ENCODE measurements at places on chromosomes 2 and 18.

GRCh38 chr2:179898873-179899272 is 37.5 kb upstream of the ZNF385B start:
- DNase-seq: no peak

GRCh38 chr2:21966139-21966538 is 842.4 kb downstream of the TDRD15 start:
- no peak for DNase-seq

DNA sequence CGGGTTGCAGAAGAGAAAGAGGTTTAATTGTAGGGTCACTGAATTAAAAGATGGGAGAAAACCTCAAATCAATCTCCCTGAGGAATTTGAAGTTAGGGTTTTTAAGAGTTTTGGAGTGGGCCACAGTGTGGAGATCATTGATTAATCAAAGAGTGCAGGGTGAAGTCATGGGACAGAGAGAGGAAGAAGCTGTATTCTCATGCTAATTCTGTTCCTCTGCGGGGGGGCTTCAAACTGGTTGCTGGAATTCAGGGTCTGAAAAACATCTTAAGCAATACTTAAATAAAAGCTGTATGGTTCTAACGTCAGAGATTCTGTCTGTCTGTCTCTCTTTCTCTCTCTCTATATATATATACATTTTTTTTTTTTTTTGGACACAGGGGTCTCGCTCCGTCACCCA is 169.8 kb upstream of the SPATS2L start:
- no peak for DNase-seq

DNA sequence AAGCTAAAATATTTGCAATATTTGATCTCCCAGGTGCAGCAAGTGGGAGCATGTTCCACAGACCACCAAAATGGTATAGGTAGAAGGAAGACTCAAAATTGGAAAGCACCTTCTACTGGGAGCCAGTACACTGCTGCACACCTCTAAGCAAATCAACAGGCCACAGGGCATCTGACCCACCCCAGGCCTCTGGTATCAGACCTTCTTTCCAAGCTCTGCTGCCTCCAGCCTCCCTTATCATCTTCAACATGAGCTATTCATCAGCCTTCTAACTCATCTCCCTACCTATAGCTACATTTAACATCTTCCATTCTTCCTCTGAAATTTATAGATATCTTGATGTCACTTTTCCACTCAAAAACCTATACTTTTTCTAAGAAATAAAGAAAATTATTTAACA is 294.8 kb downstream of the ZEB2 start:
- no peak for DNase-seq

DNA sequence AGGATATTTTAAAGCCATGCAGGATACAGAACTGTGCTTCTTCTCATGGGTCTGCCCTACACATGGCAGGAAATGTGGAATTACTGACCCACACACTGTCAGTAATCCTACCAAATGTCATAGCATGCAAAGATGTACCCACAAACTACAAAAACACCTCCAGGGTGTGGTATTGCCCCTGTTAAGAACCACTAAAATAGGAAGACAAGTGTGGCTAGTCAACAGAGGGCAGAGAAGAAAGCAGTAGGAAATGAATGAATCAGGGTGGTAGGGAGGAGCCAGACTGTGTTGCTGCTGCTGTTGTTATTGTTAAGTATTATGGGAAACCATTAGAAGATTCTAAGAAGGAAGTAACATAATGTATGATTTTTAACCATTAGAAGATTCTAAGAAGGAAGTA is 556.7 kb upstream of the ACVR2A start:
- no peak for DNase-seq

DNA sequence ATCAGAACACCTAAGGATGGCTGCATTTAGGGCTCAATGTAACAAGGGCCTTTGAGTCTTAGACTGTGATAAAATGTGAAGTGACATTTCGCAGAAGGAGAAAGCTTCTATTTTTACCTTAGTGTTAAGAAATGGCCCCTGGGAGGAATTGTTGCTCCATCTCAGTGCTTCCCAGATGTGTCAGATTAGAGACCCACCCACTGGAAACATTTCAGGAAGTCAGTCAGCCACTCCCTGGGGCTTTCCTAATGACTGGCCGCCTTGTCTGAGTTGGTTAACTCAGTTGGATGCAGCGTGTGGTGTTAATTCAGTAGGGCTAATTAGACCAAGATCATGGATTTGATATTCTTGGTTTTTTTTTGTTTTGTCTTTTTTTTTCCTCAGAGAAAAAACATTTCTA is 355.9 kb downstream of the PIK3C3 start:
- no peak for DNase-seq

- DNase-seq: no peak
Measured at GRCh38 chr2:40096360-40096759, 317.3 kb upstream of the THUMPD2 start.

- DNase-seq: no peak
Measured at GRCh38 chr18:57149051-57149450, 2.2 kb downstream of the BOD1L2 start.

DNA sequence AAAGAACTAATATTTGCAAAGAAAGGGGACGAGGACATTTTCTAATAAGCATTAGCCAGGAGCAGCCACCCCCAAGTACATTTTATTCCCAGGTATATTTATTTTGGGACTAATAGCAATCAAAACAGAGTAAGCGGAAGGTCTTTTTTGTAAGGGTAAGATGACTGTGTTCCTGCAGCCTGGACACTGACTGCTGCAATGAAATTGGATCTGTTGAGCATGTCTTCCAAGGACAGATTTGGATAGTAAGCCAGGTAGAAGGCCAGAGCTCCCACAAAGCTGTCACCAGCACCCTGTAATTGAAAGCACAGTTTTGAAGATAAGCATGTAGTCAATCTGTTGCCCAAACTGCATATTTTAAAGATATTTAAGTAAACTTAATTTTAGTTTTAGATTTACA is 10.0 kb downstream of the MRPL33 start:
- no peak for DNase-seq

DNA sequence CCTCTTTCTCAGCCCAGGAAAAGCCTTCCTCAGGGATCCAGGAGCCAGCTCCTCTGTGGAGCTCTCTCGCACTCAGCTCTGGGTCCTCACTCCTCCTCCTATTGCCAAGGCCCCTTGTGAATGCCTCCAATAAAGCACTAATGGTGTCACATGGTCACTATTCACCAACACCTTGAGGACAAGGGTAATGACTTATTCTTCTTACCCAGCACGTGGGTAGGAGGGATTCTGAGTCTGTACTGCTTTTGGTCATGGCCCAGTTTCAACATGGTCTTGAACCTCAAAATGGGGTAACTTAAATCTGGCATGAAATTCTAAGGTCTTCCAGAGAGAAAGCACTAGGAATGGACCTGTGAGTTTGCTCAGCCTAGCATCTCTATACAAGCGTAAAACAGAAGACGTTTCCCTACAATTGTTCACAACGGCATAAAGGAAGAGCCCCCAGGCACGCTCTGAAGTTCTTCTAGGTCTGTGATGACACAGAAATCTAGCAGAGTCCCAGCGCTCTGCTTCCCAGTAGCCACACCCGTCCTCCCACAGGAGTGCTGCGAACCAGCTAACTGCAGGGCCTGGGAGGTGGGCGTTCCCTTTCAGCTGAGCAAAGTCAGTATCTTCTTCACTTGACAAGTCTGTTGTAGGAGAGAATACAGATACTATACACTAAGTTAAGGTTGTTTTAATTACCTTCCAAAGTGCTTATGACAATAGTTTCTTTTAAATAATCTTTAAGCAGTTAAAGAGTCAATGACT is 14.6 kb upstream of the KIDINS220 start:
- no peak for DNase-seq

DNA sequence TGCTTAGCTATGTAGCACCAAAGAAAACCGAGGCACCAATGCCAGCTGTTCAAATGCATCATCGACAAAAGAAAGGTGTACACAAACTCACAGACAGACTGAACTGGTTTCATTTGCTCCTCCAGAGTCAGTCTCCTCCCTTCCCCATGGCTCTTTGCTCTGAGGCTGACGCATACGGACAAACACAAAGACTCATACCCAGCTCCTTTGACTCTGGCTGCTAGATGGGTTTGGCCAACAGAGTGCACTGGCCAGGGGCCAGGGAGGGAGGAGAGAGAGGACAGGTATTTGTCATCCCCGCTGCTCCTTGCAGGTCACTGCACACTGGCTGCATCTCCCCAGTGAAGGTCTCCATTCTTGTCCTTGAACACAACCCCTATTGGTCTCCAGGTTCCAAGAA is 40.7 kb downstream of the DNER start:
- no peak for DNase-seq

DNA sequence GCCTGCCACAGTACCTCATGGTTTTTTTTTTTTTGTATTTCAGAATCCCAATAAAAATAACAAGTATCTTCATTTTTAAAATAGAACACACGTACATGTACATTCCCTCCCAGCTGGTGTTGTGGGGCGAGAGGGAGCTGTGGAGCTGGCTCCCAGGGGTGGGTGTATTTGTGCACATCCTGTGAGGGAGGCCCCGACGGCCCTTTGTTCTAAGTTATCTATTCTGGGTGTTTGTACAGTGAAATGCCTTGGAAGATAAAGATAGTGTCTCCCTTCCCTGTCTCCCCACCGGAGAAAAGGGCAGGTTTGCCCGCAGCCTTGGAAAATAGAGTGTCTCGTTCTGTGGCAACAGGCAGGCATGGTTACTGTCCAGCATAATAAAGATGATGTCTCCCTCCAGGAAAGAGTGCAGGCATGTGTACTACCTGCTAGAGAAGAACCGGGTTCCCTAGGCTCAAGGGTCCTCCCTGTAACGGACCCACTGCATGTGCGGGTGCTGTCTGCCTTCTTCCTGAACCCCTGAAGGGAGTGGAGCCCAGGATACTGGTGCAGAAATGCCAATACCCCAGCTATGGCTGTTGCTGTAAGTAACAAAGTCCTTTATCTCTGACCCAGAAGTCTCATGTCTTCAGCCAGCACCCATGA is 12.1 kb upstream of the ALLC start:
- no peak for DNase-seq

- DNase-seq: no peak
Measured at GRCh38 chr2:129061069-129061768, 742.6 kb upstream of the HS6ST1 start.

DNA sequence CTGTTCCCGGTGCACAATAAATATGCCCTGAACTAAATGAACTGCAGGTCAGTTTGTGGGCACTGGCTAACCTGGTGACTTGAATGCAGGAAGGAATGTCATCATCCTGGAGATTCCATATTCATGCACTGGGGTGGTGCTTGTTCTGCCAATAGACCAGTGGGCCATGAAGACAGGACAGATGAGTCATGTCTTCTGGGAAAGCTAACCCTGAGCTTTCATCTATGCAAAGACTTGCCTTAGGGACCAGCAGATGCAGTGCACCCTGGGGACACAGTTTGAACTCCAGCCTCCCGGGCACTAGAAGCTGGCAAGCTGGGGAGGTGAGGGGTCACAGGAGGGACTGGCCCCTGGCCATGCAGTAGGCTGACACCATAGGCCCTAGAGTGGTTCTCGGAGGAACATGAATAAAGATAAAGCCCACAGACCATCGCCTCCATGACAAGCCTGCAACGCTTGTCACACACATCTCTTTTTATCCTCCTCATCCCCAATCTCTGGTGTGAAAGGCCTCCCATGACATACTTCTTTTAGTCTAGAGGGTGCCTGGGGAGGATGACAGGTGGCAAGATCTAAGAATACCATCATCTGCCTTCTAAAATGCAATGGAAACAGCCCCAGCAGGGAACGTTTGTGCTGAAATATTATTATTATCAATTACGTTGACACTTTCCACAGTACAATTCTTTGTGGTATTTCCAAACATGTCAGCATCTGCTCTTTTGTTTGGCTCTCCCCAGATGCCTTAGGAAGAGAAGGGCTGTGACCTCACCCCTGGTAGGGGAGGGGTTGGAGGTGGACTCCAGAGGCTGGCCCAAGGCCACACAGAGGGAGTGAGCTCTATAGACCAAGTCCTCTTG is 267.4 kb upstream of the RAB6C start:
- no peak for DNase-seq

GRCh38 chr2:117794668-117795067 is 19.8 kb upstream of the DDX18 start:
- no peak for DNase-seq

- DNase-seq: no peak
Measured at GRCh38 chr2:206585335-206585734, 57.0 kb upstream of the FAM237A start.

GRCh38 chr2:138708682-138709241 is 71.4 kb downstream of the NXPH2 start:
- DNase-seq: no peak

GRCh38 chr2:31944828-31945571 is 65.8 kb downstream of the MEMO1 start:
- DNase-seq: no peak

DNA sequence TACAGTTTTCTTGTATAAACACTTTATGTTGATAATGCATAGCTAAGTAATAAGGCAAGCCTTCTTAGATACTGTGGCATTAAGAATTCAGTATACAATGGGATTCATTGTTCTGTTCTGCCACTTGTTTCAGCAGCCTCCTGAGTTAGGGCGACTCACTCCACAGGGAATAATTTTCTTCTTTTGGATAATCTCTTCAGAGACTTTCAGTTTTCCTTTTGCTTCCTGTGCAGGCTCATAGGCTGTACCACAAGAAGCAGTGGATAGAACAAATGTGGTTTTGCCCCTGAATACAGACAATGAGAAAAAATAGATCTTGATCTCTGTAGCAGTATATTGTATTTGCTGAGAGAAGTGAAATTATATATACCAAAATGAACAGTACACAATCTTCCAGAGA is 298.0 kb downstream of the ZNF407 start:
- DNase-seq: no peak

DNA sequence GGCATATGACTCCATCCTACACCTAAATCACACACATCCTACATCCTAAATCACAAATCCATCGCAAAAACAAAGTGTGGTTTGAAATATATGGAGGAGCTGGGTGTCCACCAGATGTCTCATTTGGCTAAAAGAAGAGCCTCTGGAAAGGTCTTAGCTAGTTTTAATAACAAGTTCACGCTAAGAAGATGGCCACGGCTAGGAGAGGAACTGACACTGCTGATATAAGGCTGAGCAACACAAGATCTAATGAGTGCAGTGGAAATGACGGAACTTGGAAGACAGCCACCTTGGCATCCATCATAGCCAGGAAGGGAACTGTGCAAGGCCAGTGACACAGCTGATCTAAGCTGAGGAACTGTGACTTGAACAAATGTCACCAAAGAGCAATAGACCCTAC is 60.0 kb upstream of the AGAP1 start:
- no peak for DNase-seq

DNA sequence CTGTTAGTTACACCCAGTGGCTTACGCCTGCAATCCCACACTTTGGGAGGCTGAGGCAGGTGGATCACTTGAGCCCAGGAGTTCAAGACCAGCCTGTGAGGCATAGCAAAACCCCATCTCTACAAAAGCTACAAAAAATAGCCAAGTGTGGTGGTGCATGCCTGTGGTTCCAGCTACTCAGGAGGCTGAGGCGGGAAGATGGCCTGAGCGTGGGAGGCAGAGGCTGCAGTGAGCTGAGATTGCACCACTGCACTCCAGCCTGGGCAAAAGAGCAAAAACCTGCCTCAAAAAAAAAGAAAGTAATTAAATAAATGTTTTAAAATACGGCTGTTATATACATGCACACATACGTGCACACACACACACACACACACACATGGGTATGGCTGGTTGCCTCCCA is 194.8 kb downstream of the HDAC4 start:
- DNase-seq: no peak

All from NCI-H1048 (cell line).